ENCODE measurements at places on chromosomes 7 and 10.

DNA sequence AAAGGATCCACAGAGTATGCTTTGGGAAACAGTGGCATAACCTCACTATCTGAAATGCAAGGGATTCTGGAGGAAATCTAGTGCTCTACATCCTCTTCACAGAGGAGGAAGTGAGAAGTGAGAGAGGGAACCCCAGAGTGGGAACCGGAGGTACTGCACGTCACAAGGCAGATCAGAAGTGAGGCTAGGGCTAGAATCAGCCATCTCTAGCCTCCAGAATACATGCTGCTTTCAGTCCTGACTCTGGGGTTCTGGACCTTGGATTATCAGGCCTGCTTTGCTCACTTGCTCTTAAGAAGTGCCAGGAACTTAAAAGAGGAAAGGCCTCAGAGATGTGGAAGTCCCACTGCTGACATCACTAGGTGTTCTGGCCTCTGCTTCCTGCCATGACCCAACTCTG lies 25.7 kb downstream of the ZNF503 start:
- no peak for DNase-seq

GRCh38 chr7:50315739-50316671 lies 11.5 kb downstream of the IKZF1 start:
- DNase-seq, result no peak

DNA sequence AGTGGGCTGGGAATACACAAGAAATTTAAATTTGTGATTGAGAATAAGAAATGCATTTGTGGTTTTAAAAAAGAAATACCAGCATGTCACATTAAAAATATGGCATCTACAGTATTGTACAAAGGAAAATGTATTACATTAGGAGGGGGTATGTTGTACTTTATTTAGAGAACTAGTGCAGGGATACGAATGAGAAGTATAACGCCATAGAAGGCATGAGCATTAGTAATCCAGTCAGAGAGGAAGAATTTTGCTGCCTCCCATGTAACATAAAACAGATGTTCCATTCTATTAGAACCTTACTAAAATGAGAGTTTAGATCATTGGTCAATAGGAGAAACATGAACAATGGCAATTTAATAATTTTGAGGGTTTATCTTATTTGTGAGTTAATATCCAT lies 182.2 kb downstream of the ADK start:
- no peak for DNase-seq

DNA sequence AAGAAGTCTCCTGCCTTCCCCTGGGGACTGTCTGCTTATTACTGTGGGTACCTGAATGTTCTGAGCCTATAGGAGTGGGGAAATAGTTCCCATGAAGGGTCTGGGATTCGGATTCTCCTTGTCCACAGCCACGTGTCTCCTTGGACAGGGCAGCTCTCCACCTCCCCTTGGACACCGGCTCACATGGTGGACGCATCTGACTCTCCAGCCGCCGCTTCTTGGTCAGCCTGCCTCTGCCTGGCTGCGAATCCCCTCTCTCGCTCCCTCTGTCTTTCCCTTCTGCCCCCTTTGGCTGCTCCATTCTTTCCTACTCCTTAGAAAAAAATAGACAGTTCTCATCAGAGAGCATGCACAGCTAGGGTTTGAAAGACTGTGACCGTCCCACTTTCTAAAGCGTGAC lies 46.9 kb downstream of the JAKMIP3 start:
- no peak for DNase-seq

DNA sequence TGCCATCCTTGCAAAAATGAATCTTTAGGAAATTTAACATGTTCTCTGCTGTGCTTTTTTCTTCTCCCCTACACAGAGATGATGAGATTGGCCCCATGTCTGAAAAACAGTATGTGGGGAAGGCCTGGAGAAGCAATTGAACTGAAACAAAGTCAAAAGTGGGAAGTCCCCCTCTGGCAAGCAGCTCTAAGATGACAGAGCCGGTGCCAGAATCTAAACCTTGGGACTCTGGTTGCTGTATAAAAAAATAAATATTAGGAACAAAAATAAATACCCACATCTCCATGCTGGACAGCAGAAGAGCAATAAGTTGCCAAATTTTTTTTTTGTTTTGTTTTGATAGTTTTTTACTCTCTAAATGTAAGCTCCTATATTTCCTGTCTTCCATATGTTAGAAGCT lies 51.8 kb upstream of the TRIL start:
- no peak for DNase-seq

- no peak for DNase-seq
These were observed 318.1 kb downstream of the KCNMA1 start for GRCh38 chr10:77319557-77319956.

DNA sequence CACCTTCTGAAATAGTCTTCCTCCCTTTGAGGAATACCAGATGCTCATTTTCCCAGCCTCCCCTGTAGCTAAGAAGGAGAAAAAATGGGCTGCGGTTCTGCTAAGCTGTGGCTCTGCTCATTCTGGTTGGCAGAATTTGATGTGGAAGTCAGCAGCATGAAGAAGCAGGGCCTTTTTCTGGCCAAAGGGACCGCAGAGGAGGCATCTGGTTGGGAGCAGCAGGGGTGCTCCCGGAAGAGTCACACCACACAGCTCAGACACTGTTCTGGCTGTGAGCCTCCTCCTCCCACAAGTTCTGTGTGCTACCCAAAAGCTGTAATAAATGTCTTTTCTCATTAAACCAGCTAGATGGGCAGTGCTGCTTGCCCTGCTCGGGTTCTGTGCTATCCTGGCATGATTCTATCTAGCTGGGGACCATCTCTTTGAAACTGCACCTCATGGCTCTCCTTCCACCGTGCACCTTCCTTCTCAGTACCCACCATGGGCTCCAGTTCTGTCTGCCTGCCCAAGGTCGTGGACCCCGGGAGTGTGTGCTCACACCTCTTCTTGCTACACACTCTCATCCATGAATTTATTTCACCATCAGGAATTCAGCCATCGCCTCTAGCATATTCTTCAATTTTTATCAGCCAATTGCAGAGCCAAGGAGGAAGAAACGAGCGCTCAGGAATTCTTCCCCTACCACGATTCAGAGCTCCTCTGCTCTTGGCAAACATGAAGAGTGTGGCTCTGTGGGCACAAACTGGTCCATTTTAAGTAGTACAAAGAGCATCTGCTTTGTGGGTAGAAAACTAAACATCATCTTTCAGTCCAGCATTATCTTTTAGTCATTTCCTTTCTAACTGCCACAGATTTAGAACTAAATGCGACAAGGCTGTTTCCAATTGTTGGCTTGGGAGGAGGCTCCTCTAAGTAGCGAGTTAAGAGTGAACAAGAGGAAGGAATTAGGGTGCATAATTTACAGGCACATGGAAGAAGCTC lies 76.9 kb downstream of the FAM171A1 start:
- no peak for DNase-seq

DNA sequence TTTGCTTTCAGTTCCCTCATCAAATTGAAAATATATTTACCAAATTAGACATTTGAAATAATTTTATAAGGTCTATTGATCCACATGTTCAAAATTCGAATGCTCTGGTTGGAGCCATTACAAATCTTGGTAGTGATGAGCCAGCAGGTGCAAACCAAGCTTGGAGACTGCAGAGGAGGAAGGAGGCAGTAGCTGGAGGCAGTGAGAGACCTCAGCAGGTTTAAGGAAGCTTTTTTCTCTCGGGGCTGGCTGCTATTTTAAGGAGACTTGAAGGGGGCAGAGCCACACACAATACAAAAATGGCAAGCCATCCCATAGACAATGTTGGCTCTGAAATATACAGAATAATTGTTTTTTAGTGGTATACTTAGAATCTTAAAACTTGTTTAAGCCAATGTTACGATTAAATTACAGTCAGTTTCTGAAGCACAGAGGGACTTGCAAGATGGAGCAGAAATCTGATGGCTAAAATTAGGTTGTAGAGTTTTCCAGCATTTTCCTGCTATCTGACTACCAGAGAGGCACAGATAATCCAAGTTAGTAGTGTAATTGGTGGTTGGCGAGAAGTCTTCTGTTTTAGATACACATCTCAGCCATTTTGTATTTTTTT lies 185.8 kb downstream of the SNX10 start:
- no peak for DNase-seq

DNA sequence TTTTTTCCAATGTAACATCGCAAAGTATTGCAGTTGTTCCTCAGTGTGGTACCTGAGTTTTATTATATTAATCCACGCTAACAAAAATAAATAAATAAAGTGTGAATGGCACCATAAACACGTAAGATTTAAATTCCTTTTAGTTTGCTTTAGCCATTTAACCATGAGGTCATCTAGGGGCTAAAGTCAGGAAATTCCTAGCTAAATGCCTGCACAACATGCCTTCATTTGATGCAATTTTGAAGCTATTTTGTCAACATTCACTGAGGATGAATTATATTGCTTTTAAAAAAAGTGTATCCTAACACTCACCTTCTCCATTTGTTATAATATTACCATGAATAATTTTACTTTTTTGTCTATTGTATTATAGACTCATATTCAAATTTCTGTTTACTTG lies 714.4 kb downstream of the GATA3 start:
- DNase-seq, result no peak

GRCh38 chr7:69600710-69601519 lies 2.6 kb downstream of the AUTS2 start:
- DNase-seq, result no peak

- no peak for DNase-seq
These were observed 292.9 kb upstream of the BMPER start for GRCh38 chr7:33612442-33612841.

DNA sequence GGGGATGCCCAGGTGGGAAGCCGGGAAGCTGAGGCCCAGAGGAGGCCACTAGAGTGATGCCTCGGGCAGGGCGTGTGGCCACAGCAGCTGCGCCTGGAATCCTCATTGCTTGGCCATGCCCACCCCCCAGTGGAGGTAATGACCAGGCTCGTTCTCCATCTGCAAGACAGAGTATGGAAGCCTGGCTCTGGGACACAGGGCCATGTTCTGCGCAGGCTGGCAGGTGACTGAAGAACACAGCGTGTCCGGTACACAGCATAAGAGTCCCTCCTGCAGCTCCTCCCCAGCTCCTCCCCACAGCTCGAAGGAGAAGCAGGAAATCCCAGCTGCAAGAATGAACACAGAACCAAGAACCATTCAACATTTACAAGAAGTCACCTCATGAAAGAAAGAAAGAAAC lies 64.8 kb downstream of the SMURF1 start:
- DNase-seq, result no peak

DNA sequence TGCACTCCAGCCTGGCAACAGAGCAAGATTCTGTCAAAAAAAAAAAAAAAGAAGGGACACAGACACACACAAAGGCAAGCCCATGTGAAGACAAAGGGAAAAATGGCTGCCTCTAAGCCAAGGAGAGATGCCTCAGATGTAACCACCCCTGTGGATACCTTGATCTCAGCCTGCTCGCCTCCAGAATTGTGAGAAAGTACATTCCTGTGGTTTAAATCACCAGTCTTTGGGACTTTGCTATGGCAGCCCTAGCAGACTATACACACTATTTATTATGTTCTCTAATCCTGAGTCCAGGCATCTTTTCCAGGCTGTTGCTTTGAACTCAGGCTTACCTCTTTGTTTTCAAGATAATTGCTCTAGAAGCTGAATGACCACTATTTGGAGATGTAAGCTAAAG lies 494.3 kb downstream of the GALNT17 start:
- DNase-seq, result peak; percentile 56

GRCh38 chr10:99522470-99523250 lies 10.1 kb upstream of the NKX2-3 start:
- DNase-seq, result no peak

Measured in DMS 273 treated with DMSO at 0.1 percent for 48 hours (cell line).